Lung microvascular endothelial cell (primary cell): ENCODE measurements at places on chromosomes 5 and 9.

GRCh38 chr9:121322037-121322736 lies 47.9 kb downstream of the STOM start:
- peak; percentile 87 for DNase-seq

GRCh38 chr5:54278036-54278830 lies 32.1 kb downstream of the ARL15 start:
- no peak for DNase-seq

DNA sequence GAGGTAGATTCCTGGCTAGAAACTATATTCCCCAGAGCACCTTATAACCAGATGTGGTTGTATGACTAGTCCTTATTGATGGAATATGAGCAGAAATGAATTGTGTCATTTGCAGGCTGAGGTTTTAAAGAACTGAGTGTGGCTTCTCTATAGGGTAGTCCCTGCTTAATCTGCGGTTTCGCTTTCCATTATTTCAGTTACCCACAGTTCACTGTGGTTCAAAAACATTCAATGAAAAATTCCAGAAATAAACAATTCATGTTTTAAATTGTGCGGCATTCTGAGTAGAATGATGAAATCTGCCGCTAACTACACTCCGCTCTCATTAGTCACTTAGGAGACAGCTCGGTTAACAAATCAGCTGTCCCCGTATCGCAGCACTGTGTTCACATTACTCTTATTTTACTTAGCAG lies 65.1 kb downstream of the ANKRD55 start:
- no peak for DNase-seq

DNA sequence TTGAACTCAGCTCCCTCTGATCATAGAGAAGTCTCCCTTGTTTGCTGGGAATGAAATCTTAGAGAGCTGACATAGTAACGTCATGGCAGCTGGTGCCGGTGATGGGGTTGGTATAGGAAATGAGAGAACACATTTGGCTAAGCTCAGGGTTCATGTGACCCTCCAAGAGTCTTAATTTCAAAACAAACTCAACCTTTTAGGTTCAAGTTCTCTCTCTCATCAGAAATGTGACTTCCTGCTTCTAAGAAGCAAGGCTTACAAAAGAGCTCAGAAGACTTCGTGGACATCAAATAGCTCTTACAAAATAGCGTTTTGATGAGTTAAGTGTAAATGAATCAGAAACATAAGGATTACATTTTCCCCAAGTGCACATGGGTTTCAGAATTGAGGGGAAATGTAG lies 97.3 kb downstream of the PAPPA start:
- DNase-seq: peak; percentile 29

GRCh38 chr9:137087409-137087925 lies 682 bp downstream of the MAN1B1 start:
- no peak for DNase-seq

DNA sequence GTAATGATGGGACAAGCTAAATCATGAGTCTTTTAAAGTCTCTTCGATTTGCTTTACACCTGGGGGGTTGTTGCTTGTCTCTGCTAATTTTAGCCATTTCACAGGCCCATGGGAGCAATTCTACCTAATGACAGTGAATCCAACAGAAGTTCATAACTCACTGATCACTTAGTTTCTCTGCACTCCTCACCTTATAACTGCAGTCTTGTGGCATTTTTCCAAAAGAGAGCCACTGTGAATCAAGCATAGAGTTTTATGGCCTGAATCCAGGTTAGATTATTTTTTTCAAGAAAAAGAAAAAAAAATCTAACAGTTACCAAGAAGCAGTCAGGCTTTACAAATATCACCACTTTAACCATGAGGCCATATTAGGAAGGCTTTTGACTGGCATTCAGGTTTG lies 1.5 kb upstream of the IL7R start:
- no peak for DNase-seq

DNA sequence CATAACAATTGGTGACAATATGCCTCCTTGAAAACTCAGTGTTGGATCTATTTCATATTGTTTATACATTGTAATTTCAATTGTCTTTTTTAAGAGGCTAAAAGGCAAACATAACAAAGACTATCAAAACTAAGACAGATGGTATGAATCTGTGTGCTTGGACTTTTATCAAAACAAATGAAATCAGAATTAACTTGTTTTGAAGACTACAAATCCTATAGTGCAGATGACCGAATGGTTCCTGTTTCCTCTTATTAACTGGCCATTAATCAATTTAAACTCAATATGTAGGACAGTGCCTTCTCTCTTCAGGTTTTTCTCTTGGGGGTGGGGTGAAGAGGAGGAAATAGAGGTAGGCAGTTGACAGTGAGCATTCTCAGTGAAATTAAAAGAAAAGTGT lies 366.9 kb upstream of the GRAMD2B start:
- no peak for DNase-seq

GRCh38 chr5:11422342-11422741 lies 481.9 kb downstream of the CTNND2 start:
- DNase-seq: no peak

DNA sequence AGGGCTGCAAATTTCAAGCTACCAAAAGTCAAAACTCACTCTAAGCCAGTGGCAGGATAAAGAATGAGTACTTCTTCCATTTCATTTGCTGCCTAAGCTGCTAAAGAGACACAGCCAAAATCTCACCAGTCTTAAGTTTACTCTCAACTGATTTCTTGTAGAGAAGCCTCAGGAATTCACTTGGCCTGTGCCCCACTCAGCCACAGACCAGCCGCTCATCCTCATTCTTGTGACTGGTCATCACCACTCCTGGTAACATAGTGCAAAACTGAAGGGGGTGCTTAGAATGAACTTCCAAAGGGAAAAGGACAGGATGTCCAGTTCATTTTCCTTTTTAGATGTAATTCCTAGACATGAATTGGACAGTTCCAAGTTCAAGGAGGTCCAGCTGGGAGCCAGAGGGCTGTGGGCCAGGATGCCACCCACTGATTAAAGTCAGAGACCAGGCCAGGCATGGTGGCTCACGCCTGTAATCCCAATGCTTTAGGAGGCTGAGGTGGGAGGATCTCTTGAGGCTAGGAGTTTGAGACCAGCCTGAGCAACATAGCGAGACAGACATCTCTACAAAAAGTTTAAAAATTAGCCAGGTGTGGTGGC lies 72.7 kb upstream of the RANBP3L start:
- no peak for DNase-seq
